ENCODE measurements at places on chromosomes 7 and 10. TPM values are rescaled to one million over a fixed set of nuclear protein-coding genes. Genes with fewer than 3 reads are reported as not detected.

DNA sequence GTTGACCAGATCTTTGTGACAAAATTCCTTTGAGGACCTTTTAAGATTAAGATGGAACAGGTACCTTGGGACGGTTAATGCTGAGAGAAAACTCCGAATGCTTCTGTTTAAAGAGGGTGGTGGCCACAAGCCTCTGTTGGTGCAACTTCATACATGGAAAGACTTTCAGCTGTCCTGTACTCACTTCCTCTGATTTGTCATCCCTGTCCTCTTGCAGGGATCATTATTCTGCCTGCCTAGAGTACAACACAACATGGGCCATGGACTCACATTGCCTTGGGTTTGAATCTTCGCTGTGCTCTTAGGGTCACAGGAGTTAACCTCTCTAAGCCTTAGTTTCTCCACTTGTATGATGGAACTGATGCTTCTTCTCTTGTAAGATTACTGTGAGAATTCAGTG, 75.1 kb downstream of the ENTPD1 start:
- no peak for DNase-seq

The MUC3A gene
- 39.1 TPM for total RNA-seq

- no peak for DNase-seq
Observed at GRCh38 chr7:111492234-111492633, 70.1 kb downstream of the IMMP2L start.

- peak; percentile 79 for DNase-seq
Observed at GRCh38 chr7:40717242-40717641, 582.4 kb downstream of the SUGCT start.

DNA sequence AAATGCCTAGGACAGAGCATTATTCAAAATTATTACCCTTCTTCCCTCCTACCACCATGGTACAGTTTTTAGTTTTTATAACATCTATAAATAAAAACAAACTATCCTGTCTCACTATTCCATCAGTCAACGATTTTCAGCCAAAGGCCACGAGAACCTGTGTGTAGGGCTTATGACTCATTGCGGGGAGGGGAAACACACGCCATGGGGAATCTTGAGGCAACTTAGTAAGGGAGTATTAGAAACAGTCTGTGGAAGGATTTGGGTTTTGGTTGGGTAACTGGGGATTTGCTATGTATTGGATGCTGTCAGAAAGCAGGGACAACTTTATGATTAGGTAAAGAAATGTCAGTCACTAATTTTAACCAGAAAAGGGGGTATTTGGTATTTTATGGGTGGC, 14.7 kb downstream of the GPR141 start:
- DNase-seq: no peak

DNA sequence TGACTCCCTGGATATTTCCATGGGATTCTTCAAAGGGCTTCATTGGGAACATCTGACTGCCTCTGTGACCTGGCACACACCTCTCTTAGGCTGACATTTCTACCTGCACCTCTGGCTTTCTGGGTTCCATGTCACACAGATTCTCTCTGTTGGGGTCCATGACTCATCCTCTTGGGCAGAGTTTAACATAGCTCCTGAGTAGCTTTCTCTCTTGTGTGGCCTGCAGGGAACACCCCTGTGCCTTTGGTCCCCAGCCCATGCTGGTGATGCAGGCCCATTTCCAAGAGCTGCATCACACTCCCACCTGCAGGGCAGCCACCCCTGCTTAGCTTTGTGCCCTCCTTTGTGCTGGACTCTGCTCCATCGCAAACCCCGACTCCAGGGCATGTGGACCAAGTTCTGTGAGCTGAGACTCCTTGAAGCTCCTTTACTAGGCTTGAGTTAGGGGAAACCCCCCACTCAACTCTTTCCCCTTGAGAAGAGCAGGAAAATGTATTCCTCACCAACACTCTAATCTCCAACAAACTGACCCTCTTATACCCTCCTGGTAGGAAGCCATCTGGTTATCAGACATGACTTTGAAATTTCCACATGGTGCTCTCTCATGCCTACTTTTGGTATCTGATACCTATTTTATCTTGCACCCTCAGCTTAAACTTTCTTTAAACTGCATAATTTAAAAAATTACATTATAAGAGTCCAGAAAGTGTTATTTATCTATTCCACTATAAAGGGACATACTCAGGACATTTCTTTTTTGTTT, 93.3 kb downstream of the ZNF777 start:
- DNase-seq: no peak

DNA sequence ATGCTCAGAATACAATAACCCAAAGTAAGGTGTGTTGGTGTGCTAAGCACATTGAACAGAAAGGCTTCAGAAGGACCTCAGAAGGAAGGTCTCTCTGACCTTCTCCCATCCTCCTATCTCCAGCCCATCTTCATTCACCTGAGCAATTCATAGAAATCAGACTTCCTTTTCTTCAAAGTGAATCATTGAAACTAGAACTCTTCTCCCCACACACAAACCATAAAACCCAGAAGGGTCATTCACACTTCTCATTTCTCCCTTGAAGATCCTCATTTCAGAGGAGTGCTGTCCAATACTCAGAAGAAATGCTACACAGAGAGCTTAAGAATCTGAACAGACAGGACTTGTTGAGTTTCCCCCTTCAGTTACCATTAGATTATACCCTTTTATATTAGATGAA, 89.5 kb downstream of the VWDE start:
- no peak for DNase-seq

DNA sequence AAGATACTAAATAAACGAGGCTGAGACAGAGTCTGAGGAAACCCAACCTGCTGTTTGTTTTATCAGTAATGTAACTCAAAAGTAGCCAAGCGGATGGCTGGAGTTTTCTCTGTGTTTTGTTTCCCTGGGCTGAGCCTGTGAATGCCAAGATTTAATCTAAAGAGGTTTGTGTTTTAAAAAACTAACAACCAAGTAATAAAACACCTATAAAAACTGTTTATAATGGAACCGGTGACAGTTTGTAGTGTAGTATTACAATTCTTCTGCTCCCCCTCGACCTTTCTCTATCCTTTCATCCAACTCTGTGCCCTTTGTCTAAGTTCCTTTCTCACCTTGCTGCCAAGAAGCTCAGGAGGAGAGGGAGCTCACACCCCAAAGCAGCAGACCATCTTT, 2.6 kb upstream of the KAT6B start:
- DNase-seq: peak; percentile 77

The PDE6C gene
- not detected for total RNA-seq

DNA sequence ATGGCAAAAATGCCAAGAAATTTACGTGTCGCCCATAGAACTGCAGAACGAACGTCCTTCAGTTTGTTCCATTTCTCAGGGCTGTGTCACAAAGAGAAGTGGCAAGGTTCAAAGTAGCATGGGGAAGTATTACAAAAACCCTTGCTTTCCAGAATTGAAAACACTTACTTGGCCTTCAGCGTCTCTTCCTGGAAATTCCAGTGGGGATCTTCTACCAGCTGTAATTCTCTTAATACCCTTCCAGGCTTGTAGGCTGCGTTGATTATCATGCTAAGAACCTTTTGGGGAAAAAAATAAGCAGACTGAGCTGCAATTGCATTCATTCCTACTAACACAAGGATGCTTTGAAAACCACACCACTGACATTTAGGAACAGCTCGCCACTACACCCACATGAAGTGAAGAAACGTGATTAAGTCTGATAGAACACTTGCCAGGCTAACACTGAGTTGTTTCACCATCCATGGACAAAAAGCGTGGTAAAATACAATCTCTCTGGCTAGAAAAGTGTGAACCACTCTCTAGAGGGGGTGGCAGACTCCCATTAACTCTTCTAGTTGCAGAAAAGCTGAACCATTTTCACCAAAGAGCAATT, 222.3 kb downstream of the SFMBT2 start:
- DNase-seq: no peak

GRCh38 chr7:86706406-86706805, 62.7 kb downstream of the GRM3 start:
- DNase-seq: no peak

The NANOS1 gene
- total RNA-seq: 1.1 TPM

DNA sequence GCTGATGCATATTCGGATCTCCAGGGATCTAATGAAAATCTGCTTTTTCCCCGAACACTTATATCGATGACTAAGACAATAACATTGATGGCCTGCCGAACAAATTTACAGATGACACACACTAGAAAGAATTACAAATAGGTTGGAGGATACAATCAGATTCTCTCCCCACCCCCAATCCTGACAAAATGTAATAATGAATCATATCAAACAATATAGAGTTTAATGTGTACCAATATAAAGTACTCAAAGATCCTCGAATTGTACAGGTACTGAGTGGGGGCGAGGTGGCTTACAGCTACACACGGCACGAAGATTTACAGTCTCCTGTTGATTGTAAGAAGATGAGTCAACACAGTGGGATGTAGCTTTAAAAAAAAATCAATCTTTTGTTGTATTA, 182.7 kb upstream of the MKLN1 start:
- DNase-seq: no peak

The GHRHR gene
- total RNA-seq: not detected

The TLX1 gene
- not detected for total RNA-seq

DNA sequence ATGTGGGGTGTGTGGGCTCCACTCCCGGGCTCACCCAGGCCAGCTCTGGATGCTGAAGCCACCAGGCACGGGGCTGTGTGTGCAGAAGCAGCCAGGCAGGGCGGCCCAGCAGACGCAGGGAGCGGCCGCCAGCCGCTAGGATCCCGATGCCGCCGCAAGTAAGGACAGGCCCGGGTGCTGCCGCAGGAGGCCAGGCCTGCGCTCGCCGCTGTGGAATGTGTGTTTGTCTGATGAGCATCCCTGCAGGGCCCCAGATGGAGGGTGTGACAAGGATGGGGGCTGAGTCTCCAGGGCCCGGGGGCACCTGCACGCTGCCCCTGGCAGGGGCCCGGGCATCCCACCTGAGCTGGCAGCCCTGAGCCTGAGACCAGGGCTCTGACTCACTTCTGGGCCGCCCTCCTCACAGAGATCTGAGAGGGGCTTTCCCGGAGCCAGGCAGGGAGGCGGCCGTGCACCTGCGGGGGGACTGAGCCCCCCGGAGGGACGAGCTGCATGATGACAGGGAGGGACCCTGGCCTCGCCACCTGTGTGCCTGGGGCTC, 101.5 kb downstream of the FOXL3 start:
- peak; percentile 72 for DNase-seq

GRCh38 chr7:94348142-94348541, 46.6 kb upstream of the COL1A2 start:
- peak; percentile 71 for DNase-seq

DNA sequence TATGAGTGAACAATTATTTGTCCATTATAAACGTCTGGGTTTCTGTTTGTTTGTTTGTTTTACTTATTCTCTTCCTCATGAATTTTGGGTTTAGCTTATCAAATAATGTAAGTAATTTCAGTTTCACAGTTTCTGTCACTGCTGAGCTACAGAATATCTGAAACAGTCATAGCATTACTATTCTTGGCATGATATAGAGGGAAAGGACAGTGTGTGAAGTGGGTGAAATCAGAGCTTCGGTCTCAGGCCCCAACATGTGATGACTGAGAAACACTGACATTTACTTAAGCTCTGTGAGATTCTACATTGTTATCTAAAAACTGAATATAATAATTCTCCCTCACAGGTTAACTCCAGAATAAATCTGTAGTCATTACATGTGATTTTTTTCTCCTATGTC, 8.8 kb upstream of the OR6V1 start:
- no peak for DNase-seq

The LLCFC1 gene
- total RNA-seq: not detected

GRCh38 chr7:2566890-2567678, 8.3 kb downstream of the IQCE start:
- DNase-seq: no peak

GRCh38 chr10:132489704-132490534, 47.7 kb upstream of the INPP5A start:
- no peak for DNase-seq

GRCh38 chr10:36116040-36116439, 473.9 kb upstream of the FZD8 start:
- DNase-seq: no peak

The NUPR2 gene
- total RNA-seq: 10.3 TPM

- DNase-seq: no peak
Observed at GRCh38 chr7:128189231-128189930, 51.7 kb upstream of the LEP start.

- DNase-seq: no peak
Observed at GRCh38 chr7:4052130-4052529, 630.0 kb upstream of the FOXK1 start.

GRCh38 chr7:69820479-69821192, 222.4 kb downstream of the AUTS2 start:
- DNase-seq: no peak

DNA sequence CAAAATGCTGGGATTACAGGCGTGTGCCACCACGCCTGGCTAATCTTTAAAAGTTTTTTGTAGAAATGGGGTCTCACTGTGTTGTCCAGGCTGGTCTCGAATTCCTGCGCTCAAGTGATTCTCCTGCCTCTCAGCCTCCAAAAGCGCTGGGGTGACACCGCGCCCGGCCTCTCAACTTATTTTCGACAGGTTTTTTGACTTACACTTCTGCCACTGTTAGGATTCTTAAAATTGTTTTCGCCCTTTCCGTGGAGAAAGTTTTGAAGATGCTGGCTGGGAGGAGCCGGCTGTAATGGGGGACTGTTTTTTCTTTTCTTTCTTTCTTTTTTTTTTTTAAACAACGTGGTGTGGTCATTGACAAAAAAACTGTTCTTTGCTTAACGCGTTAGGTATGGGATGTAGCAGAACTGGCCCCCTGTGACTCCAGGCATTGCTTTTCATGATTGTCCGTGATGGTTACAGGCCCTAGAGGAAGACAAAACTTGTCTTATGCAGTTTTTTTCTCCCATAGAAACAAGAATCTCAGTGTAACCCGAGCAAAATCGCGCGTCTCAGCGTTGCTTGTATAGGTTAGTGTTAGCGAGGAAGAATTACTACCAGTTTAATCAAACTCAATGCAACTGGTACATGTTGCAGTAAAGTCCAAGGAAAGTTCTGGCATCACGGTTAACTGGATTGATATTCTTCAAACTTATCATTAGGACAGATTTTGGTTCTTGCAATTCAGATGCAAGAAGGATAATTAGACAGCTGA, 72.2 kb downstream of the DAGLB start:
- DNase-seq: peak; percentile 72

DNA sequence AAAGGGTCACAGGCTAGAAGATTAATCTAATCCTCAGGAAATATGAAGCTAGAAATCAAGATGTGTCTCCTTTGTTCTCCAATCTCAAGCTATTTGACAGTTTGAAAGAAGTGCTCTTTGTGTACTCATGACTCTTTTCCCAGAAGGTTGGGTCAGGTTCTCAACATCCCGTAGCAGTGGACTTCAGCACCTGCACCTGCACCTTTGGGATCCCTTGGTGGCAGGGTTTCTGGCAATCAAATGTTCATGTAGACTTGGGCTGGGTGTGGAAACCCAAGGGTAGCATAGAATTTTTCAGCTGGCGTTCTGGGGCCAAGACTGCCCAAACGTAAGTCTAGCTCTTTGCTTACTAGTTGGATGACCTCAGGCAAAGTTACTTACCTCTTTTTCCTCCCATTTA, 134.4 kb downstream of the ADRA2A start:
- no peak for DNase-seq

GRCh38 chr10:122957474-122957873, 3.4 kb upstream of the C10orf88 start:
- no peak for DNase-seq

- DNase-seq: no peak
Observed at GRCh38 chr7:79414910-79415309, 38.6 kb downstream of the MAGI2 start.

- DNase-seq: no peak
Observed at GRCh38 chr10:100615241-100615640, 79.5 kb downstream of the HIF1AN start.

The ACBD7 gene
- 0.50 TPM for total RNA-seq

The SP8 gene
- not detected for total RNA-seq

The FLNC gene
- total RNA-seq: 12.2 TPM

- DNase-seq: no peak
Observed at GRCh38 chr10:93821051-93821772, 63.5 kb downstream of the LGI1 start.

The XRCC2 gene
- total RNA-seq: 0.44 TPM

The ZKSCAN1 gene
- total RNA-seq: 76.6 TPM

The CAV1 gene
- total RNA-seq: 67.2 TPM

All from kidney (tissue), 22 donors.